Stimulated activated CD8-positive, alpha-beta memory T cell treated with anti-CD3 and anti-CD28 coated beads, Interleukin-15, amount 100 ng/mL, for 48 hours (primary cell): ENCODE measurements at places on chromosomes 7 and 10.

- DNase-seq = no peak
Observed at GRCh38 chr10:35379226-35380137, 43.2 kb downstream of the CCNY start.

DNA sequence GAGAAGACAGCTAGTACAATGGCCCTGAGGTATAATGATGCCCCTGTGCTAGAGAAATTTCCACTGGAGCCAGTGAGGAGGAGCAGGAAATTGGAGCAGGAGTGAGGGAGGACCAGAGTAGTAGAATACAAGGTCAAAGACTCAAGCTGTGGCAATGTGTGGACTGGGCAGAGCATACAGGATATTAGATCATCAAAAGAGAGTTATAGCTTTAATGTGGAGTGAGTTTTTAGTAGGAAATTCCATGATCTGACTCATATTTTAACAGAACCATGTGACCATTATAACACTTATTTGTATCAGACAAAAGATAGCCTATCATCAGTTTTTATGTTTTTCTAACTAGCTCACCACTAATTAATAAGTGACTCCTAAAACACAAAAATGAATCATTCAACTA, 154.1 kb downstream of the DGKB start:
- DNase-seq = no peak

GRCh38 chr10:3574451-3574850, 210.6 kb downstream of the KLF6 start:
- DNase-seq = no peak

DNA sequence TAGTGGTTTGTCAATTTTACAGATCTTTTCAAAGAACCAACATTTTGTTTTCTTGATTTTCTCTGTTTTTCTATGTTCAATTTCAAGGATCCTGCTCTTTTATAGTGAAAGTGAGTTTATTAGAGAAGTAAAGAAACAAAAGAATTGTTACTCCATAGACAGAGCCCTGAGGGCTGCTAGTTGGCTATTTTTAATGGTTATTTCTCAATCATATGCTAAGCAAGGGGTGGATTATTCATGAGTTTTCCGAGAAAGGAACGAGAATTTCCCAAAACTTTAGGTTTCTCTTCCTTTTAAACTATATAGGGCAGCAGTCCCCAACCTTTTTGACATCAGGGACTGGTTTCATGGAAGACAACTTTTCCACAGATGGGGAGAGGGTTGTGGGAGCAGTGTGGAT, 165.0 kb downstream of the CCSER2 start:
- DNase-seq = no peak

DNA sequence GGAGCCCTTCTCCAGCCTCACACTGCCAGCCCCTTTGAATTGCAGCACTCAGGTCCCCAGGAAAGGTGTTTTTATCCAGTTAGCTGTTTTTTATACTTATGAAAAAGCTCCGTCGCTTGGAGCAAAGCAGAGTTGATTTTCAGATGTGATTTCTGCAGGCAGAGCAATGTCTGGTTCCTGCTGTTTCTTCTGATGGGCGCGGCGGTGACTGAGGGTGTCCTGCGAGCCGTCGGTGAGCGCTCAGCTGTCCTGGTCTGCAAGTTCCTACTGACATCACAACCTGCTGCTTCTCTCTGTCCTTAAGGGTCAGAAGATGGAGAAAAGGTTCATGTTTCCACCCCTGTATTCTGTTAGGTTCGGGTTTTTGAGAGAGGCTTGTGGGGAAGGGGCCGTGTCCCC, 109.6 kb upstream of the FAM20C start:
- no peak for DNase-seq

DNA sequence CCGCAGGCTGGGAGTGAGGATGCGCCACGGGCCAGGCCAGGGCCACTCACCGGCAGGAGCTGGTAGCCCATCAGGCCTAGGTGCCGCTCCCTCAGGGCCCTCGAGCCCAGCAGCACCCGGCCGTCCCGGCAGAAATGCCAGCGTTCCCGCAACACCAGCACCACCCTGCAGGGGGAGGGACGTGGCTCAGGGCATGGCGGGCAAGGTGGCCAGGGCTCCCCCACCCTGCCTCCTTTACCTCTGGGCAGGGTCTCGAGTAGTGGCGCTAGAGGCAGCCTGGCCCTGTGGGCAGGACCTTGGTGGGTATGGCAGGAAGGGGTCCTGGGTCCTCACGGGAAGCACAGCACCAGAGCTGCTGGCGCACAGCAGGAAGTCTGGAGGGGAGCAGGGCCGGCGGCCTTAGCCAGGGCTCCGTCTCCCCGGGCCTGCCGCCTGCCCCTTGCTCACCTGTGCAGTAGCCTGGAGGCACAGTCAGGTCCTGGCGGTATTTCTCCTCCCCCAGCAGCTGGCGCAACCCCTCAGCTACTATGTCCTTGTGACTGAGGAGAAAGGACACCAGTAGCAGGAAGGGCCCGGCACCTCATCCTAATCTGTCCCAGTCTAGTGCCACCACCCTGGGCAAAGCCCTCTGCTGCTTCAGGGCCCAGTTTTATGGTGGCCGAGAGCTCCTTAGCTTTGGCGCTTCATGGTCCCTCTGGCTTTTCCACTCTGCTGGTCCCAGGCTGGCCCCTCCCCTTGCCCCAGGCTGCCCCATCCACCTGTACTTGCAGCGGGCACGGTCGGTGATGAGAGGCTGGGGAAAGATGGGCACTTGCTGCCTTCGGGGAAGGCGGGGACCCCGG, 3.5 kb downstream of the FASTK start:
- no peak for DNase-seq

DNA sequence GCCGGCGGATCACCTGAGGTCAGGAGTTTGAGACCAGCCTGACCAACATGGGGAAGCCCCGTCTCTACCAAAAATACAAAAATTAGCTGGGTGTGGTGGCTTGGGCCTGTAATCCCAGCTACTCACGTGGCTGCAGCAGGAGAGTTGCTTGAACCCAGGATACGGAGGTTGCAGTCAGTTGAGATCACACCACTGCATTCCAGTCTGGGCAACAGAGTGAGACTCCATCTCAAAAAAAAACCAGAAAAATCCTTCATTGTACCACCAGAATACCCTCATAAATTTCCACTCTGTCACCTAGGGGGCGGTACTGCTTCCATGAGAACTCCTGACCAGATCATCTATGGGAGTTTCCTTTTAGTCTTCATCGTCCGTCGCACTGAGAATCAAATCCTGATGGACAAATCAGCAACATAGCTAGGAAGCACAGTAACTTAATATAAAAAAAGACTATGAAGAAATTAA, 225.8 kb upstream of the KLF14 start:
- DNase-seq = no peak

GRCh38 chr10:18659819-18660535, 746 bp downstream of the ARL5B start:
- no peak for DNase-seq

DNA sequence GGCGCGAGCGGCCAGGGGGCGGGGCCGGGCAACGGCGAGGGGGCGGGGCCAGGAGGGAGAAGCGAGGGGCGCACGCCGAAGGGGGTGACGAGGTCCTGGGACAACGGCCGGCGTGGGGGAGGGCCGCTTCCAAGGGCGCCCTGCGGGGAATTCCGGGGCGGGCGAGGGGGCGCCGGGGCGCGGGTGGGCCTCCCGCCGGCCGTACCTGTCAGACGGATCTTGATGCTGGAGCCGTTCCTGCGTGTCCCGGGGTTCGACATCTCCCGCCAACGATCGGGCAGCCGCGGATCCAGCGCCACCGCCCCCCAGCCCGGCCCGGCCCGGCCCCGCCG, 421 bp downstream of the SMURF1 start:
- no peak for DNase-seq

DNA sequence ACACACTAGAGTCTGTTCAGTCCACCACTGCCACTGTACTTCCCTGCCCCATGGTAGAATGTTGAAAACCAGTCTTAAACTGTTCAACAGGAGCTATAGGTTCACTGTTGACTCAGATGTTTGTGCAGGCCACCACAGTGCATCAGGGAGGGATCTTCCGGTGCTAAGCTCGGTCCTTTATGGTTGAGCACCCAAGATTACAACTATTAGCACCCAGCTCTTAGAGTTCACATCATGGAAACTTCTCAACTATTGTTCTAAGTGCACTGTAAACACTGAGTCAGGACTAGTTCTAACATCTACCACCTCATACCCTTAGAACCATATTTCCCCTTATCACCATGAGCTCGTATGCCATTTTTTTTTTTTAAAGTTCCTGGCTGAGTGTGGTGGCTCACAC, 97.1 kb upstream of the MXI1 start:
- no peak for DNase-seq

- DNase-seq = no peak
Observed at GRCh38 chr7:24755541-24756407, 1.5 kb downstream of the GSDME start.

DNA sequence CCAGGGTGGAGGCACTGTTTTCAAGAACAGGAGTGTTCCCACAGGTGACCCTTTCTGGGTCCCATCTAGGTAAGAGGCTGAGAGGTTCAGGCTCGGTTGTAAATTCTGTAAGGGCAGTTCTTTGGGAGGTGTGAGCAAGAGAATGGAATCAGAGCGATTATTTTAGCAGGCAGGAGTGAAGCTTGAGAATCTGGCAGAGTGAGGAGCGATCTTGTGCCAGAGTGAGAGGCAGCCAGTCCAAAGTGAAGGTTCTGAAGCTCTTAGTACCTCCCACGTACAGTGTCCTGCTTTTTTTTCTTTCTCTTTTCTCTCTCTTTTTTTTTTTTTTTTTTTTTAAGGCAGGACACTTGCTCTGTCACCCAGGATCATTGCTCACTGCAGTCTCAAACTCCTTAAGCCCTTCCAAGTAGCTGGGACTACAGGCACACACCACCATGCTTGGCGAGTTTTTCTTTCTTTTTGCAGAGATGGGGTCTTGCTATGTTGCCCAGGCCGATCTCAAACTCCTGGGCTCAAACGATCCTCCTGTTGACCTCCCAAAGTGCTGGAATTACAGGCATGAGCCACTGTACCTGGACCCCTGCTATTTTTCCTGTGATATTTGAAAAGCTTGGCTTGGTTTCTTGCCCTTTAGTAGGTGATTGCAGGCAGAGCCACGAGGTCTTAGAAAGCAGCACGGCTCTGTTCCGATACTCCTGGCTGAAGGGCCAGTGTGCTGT, 10.9 kb downstream of the POR start:
- no peak for DNase-seq

GRCh38 chr10:121854809-121855445, 72.9 kb downstream of the ATE1 start:
- no peak for DNase-seq

- DNase-seq = no peak
Observed at GRCh38 chr10:105145711-105146110, 504.6 kb downstream of the SORCS3 start.

DNA sequence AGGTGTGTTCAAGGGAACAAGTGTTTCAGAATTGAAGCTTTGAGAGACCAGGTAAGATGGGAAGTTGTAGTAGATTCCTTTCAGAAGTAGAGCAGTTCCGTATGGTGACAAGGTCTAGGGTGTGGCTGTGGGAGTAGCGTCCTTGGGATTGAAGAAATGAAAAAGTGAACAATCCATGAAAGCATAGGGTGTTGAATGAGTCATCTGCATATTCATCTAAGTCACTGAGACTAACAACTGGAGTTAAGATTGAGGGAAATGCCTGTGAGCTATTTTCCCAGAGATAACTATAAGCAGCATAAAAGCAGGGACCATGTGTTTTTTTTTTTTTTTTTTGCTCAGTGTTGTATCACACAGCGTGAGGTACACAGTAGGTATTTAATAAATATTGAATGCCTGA, 134.8 kb downstream of the PHTF2 start:
- no peak for DNase-seq

- no peak for DNase-seq
Observed at GRCh38 chr10:2978111-2978510, 89.2 kb upstream of the PFKP start.

DNA sequence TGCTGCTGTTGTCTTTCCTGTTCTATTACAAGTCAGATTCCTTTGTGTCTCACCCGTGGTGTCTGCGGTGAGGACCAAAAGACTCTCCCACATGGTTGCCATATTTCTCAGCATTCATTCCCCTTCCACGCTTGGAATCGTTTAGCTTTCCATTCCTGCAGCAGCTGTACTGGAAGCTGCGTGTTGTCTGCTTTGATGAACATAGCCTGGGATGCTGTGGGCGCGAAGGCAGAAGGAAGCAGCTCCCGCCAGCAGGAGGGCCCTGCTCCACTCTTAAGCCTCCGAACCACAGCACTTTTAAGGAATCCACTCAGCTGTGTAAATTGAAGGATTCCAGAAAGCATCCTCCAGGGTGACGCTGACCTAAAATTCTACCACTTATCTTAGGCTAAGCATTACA, 303.6 kb upstream of the PITRM1 start:
- no peak for DNase-seq

DNA sequence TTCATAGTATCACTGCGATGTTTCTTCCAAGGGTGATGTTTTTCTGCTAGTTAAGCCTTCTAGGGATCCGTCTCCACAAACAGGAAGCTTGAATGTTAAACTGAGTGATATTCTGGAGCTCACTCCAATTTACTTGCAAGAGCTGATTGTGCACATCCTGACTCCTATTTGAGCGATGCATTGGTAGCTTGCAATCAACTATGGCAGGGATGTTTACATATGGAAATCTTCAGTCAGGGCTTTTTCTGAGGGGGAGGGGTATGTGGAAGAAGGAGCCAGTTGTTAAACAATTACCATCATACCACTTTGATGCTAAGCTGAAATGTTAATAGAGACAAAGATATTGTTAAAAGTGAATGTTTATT, 43.2 kb upstream of the NXPH1 start:
- no peak for DNase-seq

DNA sequence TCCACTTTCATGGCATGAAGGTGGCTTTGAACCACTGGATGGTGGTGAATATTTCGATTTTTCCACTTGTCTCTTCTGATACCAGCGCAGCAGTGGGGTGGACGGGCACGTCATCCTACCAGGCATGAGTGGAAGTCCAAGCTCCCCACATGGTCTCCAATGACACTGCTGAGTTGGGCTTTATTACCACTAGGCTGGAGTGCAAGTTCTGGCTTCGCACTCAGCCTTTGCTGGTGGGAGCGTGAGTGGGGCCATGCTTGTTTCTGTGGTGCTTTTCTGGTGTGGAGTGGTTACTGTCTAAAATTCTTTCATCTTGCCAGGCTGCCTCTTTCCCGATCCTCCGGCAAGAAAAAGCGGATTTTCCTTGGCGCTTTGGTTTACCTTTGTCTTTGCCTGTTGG, 70.1 kb upstream of the SDK1 start:
- no peak for DNase-seq

DNA sequence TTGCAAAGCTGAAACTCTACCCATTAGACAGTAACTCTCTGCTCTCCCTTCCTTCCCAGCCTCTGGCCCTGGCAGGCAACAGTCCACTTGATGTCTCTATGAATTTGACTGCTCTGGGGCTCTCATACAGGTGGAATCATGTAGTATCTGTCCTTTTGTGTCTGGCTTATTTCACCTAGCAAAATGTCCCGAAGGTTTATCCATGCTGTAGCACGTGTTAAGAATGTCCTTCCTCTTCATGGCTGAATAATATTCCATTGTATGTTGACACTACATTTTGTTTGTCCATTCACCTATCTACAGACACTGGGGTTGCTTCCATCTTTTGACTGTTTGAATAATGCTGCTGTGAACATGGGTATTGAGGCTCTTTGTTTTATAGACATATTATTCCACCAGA, 128.9 kb downstream of the EGFR start:
- no peak for DNase-seq
